ENCODE measurements at places on chromosomes 13 and 19. TPM values are rescaled to one million over a fixed set of nuclear protein-coding genes. Genes with fewer than 3 reads are reported as not detected.

DNA sequence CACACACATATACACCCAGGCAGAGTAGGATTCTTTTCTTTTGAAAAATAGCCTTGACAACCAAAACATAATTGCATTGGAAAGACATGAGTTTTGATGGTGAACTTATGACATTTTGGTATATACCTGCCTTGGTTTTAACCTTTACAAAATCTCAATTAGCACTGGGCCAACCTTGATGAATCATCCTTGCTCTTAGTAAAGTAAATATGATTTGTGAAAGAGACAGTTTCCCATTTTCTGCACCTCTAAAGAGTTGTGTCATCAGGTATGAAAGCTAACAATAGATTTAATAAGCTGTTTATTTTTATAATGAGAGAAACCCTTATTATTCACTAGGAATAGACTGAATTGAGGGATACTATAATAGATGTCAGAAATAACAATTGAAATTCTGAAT, 15.7 kb upstream of the ENOX1 start:
- DNase-seq, result no peak

Gene TPT1
- 4,609 TPM for total RNA-seq

Gene PLVAP
- total RNA-seq, result 39.2 TPM

Gene TEX101
- not detected for total RNA-seq

DNA sequence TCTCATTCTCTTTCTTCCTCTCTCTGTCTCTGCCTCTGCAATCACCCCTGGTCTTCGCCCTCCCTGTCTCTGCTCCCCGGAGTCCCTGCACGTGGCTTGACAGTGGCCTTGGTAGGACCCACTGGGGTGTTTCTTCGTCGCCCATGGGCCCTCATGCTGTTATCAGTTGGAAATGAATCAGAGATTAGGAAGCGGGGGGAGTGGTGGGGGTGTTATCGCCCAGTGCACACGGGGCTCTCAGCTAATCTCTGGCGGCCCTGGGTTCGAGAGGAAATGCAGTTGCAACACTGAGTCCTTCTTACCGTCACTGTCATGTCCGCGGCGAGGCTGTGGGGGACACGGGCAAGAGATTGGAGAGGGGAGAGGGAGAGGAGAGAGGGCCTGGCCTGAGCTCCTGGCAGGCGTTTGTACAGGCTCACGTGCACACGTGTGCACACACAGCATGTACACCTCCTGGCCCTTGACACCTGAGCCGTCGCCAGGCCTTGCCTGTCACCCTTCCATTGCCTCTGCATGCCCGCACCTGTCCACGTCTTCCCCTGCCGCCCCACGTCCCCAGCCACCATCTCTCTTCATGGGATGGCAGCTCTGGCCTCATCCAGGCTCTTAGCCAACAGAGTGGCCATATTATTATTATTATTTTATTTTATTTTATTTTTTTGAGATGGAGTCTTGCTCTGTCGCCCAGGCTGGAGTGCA, 37.8 kb upstream of the SLC7A10 start:
- no peak for DNase-seq

DNA sequence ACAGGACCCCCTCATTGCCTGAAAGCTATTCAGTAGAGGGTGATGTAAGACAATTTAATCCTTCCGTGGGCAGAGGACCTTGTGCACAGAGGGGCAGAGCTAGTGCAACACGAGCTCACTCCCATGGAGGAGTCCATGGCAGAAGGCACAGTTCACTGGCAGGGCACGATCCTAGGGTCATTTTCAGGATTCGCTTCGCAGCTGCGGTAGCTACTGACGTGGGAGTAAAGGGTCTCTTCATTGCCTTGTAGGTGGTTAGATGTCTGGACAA, 207.8 kb downstream of the FOXO1 start:
- no peak for DNase-seq

DNA sequence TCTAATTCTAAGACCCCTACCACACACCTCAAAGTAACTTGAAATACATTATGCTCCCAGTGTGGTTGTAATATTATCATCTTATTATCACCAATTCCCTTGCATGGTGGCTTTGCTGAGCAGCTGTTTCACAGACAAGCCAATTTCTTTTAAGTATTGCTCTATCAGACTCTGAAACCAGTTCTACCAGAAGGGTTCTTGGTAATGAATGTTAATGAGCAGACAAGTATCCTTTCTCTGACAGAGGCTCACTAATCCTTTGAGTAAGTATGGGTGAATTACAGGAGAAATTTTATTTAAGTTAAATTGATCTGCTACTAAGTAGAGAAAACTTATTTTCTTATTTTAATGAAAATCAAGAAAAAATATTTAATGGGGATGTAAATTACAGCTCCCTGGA, 326.0 kb downstream of the GPC6 start:
- DNase-seq, result no peak

Gene TEX29
- 0.72 TPM for total RNA-seq

- DNase-seq, result peak; percentile 91
Measured at GRCh38 chr19:46426506-46427162, 2.1 kb downstream of the PNMA8C start.

DNA sequence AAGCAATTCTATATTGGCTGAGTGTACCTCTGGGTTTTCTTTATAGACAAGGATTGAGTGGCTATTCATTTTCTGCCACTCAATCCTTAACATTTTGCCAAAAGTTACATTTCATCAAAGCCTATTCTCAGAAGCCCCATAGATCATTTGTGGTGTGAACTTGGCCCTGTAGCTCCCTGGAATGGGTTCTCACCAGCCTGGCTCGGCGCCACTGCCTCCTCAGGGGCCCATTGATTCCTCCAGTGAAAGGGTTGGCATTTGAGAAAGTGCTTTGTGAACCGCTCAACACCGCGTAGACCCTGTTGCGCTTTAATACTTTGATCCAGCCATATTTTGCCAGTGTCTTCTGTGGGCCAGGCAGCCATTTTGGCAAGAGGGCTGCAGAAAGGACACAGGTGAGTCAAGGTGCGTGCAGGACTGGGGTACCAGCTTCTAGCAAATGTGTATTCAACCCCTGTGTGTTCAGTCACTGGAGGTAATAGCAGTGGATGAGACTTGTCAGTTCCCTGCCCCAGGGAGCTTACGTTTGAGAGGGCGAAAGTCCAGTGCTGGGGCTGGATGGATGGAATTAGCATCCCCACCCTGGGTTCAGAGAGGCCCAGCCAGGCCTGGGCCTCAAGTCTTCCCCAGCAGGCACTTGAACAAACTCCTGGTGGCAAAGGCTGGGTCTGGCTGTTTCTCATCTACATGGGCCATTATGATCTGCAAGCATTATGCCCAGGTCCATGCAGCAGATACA, 3.8 kb downstream of the RAB8A start:
- no peak for DNase-seq

GRCh38 chr19:7471696-7472615, 16.9 kb downstream of the PEX11G start:
- DNase-seq, result no peak

DNA sequence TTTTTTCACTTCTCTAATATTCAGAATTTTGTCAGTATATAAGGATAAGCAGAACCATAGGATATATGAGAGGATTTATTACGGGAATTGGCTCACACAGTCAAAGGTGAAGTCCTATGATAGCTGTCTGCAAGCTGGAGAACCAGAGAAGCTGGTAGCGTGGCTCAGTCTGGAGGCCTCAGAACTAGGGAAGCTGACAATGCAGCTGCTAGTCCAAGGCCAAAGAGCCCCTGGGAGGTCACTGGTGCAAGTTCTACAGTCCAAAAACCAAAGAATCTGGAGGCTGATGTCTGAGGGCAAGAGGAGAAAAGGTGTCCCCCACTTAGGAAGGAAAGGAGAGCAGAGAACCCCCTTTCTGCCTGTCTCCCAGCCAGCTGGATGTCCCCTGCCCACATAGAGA, 114.4 kb downstream of the RNF17 start:
- DNase-seq, result no peak

Gene LRRC63
- not detected for total RNA-seq

Gene CYP2A6
- not detected for total RNA-seq

Gene FAM124A
- 2.1 TPM for total RNA-seq

DNA sequence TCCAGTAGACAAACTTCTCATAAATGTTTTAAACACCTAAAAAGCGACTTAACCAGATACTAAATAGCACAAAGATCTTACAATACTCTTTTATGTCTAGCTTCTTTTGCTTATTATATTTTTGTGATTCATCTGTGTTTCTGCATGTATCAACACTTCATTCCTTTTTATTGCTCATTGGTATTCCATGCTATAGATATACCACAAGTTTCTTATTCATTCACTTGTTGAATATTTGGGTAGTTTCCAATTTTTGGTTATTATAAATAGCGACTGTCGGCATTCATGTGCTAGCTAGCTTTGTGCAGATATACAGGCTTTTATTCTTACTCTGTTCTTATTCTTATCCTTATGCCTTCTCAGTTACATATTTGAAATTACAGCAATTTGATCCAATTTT, 50.0 kb upstream of the RGCC start:
- DNase-seq, result no peak

GRCh38 chr19:34118879-34119748, 53.2 kb upstream of the LSM14A start:
- DNase-seq, result no peak

Gene IGFL1
- not detected for total RNA-seq

- no peak for DNase-seq
Measured at GRCh38 chr13:107203146-107203847, 635.4 kb upstream of the ARGLU1 start.

Gene NDUFA11
- total RNA-seq, result 139 TPM

- DNase-seq, result no peak
Measured at GRCh38 chr13:49858178-49858856, 65.8 kb upstream of the KPNA3 start.

- DNase-seq, result no peak
Measured at GRCh38 chr13:101841698-101842097, 389.2 kb downstream of the ITGBL1 start.

Gene APOE
- total RNA-seq, result 59.9 TPM

Gene ZNF880
- 27.4 TPM for total RNA-seq

GRCh38 chr19:55464662-55465054, at the start of gene C19orf85:
TSS of gene C19orf85 (minus strand) at chr19:55464751. CDS start at chr19:55464554, 197 bp downstream.
- DNase-seq, result no peak

Gene CEACAM3
- total RNA-seq, result not detected

GRCh38 chr13:100476963-100477362, 111.6 kb downstream of the GGACT start:
- DNase-seq, result no peak

Gene SLC25A42
- 10.1 TPM for total RNA-seq

DNA sequence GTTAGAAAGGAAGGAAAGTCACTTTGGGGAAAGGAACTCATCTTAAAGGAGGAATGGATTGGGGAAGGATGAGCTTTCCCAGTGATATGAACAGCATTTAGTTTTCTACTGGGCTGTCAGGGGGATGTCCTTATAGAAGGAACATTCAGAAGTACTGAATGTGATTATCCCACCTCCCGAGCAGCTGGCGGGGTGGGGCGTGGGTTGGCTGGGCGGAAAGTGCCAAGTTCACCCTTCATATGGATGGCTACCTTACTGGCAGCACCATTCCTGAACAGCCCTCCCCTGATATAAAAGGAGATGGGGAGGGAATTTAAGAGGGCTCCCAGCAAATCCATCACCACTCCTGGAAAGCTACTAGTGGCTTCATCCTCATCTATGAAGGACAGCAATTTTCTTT, 190.7 kb downstream of the DNAJC15 start:
- no peak for DNase-seq

GRCh38 chr19:30481063-30481462, 108.9 kb downstream of the ZNF536 start:
- DNase-seq, result no peak

GRCh38 chr19:39183104-39183503, 13.7 kb upstream of the NCCRP1 start:
- DNase-seq, result no peak

Gene MYO16
- total RNA-seq, result 12.2 TPM

DNA sequence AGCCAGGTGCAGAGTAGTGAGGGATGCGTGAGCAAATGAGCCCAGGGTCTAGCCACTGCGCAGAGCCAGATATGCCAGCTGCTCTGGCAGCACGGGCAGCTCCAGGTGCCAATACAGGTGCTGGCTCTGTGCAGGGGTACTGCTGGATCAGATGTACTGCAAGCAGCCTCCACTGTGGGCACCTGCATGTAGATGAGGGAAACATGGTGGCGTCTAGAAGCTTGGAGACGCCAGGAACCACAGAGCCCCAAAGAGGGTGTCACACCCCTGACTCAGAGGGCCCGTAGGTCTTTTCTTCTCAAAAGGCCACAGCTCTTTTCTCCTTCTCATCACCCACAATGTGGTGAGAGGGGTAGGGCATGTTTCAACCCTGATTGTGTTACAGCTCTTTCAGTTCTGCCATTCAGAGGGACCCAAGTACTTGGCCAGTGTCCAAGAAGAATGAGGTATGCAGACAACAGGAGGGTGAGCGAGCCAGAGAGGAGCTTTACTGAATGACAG, 244.4 kb upstream of the SLITRK1 start:
- DNase-seq, result peak; percentile 49

GRCh38 chr19:47794526-47794925, 9.8 kb downstream of the TPRX1 start:
- DNase-seq, result no peak

DNA sequence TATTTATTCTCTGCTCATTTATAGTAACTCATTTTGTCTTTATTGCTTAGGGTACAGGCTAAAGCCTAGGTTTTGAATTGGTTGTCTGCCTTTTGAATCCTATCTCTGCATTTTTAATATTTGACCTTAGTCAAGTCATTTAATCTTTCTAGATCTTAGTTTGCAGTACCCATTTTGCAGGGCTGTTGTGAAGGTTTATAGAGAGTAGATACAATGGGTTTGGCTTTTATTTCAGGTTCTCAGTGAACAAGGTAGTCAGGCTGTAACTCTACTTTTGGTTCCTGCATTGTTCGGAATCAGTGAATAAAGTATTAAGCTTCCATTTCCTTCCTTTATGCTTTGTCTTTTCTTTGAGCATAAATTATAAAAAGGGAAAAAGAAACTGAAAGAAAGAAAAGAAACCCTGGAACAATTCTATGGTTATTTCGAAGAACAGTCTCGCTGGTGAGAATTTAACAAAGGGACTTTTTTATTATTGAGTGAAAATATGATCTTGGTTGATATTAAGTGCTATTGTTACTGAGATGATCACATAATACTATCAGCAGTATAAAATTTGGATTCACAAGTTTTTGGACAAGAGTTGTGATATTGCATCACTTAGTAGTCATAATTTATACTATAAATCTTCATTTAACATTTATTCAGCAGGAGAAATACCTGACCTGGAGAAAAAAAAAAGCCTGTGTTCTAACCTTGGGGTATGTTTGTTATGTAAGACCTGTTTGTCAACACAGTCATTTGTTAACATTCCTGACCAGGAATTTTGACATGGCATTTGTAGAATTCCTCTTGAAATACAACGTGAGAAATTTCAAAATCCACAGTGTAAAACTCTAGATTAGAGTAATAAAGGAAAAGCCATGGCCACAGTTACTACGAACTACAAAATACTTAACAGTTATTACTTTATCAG, 91.3 kb downstream of the ZMYM2 start:
- DNase-seq, result no peak

DNA sequence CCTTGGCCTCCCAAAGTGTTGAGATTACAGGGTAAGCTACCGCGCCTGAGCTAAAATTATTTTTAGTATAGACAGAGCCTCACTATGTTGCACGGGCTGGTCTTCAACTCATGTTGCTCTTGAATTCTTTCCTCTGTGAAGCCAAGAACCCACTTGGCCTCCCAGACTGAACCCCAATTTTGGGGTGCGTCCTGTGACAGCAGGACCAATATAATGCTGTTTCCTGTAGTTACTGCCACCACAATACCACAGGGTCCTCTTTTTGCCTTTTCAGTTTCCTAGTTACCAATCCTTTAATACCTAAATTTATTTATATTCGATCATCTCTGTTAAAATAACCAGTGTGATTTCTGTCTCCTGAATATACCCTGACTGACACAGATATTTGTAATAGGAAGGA, 32.9 kb downstream of the TSKS start:
- DNase-seq, result no peak

- no peak for DNase-seq
Measured at GRCh38 chr19:35080613-35081170, 34.9 kb upstream of the FXYD3 start.

Gene ZNF134
- 23.3 TPM for total RNA-seq

Measured in tongue (tissue), 3 donors.